ENCODE measurements at places on chromosomes 3 and 15.

DNA sequence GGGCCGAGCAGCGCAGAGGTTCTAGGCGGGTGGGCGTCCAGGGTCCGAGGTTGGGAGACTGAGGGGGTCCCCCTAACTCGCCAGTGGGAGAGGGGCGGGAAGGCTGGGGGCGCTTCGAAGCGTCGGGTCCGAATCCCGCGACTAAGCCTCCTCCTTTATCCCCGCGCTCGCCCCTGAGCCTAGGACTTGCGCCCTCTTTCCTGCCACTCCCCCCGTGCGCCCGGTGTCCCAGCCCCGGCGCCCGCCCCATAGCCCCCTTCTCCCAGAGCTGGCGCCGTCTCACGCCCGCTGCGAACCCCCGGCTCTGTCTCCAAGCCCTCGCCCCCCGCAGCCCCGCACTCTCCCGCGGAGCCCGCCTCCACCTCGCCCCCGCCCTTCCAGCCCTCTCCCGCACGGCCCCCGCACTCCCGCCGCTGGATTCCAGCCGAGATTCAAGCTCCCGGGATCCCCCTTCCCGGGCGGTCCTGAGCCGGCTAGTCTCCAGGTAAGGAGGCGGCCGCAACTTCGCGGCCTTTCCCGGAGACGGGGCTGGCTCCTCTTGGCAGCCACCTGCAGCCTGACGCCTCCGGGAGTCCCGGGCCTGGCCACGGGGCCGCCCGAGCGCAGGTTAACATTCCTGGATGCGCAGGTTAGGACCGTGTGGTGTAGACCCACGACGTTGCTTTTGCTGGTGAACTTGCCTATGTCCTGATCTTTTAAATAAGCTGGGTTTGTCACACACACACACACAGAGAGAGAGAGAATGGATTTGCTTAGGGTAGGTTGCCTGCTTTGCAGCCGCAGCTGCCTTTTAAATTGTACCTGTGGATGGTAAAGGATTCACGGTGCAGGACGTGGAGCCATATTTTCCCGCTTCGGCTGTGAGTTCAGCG lies 563 bp downstream of the PXYLP1 start:
- DNase-seq, result no peak

DNA sequence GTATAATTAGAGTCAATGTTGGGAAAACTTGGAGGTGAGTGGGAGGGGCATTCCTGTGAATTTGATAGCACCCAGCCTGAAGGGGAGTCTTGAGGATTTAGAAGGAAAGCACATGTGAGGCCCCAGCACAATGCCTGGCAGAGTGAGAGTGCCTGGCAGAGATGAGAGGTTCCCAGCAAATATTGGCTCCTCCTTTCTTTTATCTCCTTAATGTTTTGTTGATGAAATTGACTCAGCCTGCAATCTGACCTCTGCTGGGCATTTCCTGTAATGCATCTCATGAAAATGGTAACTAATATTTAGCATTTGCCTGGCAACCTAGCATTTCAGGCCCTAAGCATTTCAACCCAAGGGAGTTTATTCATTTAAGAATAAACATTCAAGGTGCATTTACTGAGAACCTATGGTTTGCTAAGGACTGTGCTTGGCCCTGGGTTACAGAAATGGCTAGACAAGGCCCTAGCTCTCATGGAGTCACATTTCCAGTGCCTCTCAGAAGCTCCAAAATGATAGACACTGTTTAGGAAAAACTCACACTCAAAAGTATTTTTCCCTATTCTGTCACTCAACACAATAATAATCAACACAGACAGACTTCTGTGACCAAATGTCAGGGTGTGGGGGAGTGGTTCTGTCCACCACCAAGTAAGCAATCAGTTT lies 19.0 kb downstream of the PDHB start:
- peak; percentile 66 for DNase-seq

- DNase-seq, result peak; percentile 38
Observed at GRCh38 chr3:9398700-9399336, 1.4 kb downstream of the SETD5 start.

DNA sequence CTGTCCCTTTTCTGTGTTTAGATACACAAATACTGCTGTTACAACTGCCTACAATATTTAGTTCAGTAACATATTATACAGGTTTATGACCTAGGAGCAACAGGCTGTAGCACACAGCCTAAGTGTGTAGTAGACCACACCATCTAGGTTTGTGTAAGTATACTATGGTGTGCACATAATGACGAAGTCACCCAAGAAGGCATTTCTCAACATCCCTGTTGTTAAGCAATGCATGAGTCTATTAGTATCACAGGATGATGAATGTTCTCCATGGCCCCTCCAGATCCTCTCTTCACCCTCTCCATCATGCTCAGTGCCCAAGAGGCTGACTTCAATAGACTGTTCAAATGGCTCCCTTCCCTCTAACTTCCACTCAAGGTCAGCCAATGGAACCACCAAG lies 14.6 kb upstream of the SEC62 start:
- no peak for DNase-seq

- no peak for DNase-seq
Observed at GRCh38 chr15:27485265-27485664, 514.3 kb downstream of the GABRG3 start.

- DNase-seq, result no peak
Observed at GRCh38 chr3:120196812-120197211, 88.2 kb downstream of the GPR156 start.

DNA sequence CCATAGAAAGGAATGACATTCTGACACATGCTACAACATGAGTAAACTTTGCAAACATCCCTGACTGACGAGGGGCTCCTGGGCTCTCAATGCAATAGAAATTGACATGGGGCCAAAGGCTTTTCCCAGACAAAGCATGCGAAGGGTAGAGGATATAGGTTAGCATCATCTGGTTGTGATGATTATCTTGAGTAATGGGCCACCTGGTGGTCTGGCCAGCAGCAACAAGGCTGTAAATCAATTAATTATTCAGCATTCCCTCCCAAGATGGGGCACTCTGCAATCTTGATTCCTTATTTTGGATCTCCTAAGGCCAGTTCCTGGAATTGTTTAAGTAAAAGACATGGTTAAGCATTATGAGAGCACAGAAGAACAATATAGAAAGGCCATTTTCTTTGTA lies 99.2 kb downstream of the AGBL1 start:
- DNase-seq, result no peak

DNA sequence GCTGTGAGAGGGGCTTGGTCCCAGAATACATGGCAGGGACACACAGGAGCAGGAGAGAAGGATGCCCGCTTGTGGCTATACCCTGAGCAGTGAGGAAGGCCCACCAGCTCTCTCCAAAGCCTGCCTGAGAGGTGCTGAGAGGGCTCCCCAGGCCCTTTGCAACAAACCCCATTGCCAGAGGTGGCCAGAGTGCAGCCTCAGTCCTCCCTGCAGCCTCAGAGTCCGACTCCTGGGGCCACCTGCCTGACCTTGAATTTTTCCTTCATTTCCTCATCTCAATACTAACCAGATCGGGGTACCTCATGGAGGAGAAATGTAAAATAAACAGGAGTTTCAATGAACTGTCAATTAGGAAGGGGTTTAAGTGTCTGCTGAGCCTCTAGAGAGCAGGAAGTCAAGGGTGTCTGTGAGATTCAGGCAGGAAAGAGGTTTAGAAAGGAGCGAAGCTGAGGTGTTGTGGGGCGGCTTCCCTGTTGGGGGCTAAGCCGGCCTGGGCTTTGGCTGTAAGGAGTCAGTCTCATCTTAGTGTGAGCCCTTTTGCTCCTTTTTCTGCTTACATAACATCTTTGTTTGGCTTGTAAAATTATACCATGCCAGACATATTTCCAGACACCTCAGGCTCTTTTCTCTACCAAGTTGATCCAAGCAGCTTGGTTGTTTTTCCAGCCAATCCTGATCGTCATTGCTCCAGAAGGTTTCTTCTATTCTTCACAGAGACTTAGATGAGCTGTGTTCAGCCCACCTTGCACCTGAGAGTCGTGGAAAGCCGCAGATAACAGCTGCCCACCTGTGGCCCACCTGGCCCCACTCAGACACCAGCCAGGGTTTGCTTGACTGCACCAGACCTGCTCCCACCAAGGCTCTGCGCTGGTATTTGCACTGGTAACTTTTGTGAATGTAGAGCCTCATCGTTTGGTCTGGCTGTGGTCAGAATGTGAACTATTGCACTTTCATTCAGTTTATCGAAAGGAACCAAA lies 36.7 kb downstream of the CMTM7 start:
- DNase-seq, result no peak

DNA sequence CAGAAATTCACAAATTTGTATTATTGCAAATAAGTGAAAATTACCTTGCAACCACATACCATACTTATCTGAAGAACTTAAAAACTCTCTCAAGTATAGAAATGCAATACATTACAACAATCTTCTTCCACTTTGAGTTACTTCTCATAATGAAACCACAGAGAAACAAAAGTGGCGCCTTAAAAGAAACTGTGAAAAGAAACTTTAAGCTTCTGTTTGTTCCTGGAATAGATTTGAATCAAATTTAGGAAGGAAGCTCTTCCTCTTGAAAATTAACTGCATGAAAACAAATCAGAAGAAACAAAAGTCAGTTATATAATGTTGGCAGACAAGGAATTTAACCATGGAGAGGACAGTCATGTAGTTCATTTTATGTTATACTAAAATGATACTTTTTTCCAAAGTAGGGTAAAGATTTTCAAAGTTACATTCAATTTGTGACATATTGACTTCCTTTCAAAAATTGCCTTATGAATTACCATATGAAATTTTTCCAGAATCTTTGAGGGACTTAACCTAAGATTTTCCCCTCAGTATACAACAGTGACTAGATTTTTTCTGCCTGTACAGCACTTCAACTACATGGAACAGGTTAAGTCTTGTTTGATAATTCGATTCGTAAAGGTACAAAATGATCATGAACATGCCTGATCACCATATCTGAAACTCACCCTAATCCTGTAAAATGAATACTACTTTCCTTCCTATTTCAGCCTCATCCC lies 57.6 kb upstream of the TNFSF10 start:
- DNase-seq, result no peak

DNA sequence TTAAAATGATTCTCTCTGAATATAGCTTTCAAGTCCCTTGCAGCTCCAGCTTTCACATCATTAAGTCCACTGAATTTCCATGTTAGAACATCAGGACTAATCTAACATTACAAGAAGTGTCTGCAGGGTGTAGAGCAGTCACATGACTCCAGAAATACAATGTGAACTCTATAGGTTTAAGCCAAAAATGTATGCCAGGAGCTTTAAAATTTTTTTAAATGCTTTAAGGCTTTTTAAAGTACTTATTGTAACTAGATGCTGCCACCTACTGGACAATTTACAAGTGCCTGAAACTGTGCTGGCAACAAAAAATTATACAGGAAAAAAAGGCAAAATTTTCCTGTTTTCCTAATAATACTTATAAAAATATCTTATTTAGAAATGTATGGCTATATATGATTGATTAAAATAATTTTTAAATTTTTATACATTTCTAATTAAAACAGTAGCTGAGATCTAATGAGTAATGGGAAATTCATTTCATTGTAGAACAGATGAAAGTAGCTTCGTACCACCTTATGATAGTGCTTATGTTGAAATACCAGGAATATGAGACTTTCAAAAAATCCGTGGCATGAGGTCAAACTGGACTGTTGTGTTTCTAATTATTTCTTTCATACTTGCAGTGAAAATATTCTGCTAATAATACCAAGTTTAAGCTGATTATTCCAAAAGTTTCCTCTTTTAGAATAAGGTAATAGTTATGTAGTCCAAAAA lies 25.7 kb downstream of the FSIP1 start:
- peak; percentile 52 for DNase-seq

GRCh38 chr3:113000691-113001090 lies 9.9 kb downstream of the GTPBP8 start:
- DNase-seq, result no peak

GRCh38 chr3:32960404-32961170 lies 9.1 kb downstream of the CCR4 start:
- DNase-seq, result no peak

GRCh38 chr3:153051427-153052095 lies 110.5 kb upstream of the RAP2B start:
- DNase-seq, result peak; percentile 97

- peak; percentile 94 for DNase-seq
Observed at GRCh38 chr3:11567516-11568467, 75.9 kb downstream of the VGLL4 start.

GRCh38 chr3:176631165-176631564 lies 566.1 kb downstream of the TBL1XR1 start:
- no peak for DNase-seq

- no peak for DNase-seq
Observed at GRCh38 chr3:151446002-151446340, 14.9 kb downstream of the IGSF10 start.

GRCh38 chr15:27454281-27455075 lies 483.5 kb downstream of the GABRG3 start:
- DNase-seq, result peak; percentile 97

Measured in HT1080 (cell line).